ENCODE measurements at places on chromosomes 5 and 9.

GRCh38 chr5:178113141-178113787 is at the start of gene N4BP3:
Gene N4BP3 (plus strand): TSS chr5:178113532. CDS start chr5:178119584, 6,052 bp downstream.
- peak; percentile 86 for DNase-seq

GRCh38 chr5:31036411-31036810 is 157.1 kb upstream of the CDH6 start:
- DNase-seq, result no peak

DNA sequence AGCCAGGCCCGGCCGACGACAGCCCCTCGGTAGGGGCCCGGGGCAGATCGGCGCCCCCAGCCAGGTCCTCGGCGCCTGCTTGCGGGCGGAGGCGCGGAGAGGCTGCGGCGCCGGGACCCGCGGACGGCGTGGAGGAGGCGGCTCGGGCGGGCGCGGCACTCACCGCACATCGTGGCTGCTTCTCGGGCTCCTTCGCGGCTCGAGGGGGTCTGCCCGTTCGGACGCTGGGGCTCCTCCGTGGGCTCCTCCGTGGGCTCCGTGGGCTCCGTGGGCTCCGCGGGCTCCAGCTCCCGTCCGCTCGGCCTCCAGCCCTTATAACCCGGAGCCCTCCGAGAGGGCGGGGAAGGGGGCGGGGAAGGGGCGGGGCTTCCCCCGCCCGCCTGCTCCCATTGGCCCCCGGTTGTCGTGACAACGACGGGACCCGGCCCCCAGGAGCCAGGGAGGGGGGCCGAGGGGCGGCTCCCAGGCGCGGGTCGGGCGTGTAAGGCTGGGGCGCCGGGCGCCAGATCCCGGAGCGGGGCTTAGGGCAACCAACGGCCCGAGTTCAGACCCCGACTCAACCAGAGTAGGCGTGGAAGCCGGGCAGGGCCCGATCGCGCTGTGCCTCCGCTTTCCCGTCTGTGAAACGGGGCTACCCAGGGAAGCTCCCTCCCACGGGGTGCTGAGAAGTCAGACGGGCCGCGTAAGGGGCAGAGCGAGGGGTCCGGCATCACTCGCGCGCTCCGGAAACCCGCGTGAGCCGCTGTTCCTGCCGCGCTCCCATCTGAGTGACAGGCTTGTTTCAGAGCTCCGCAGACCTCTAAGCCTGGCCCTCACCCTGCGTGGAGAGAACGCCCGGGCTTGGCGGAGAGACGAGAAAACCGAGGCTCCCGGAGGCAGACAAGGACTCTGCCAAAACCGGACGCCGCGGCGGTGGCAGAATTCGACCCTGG is at the start of gene GFPT2:
Gene GFPT2, minus strand, starts transcription at position 289 of the 932 bp plus-strand sequence. Its CDS starts 119 bp downstream, at position 170.
- peak; percentile 63 for DNase-seq

GRCh38 chr5:129951039-129951438 is 46.8 kb downstream of the CHSY3 start:
- DNase-seq, result no peak

DNA sequence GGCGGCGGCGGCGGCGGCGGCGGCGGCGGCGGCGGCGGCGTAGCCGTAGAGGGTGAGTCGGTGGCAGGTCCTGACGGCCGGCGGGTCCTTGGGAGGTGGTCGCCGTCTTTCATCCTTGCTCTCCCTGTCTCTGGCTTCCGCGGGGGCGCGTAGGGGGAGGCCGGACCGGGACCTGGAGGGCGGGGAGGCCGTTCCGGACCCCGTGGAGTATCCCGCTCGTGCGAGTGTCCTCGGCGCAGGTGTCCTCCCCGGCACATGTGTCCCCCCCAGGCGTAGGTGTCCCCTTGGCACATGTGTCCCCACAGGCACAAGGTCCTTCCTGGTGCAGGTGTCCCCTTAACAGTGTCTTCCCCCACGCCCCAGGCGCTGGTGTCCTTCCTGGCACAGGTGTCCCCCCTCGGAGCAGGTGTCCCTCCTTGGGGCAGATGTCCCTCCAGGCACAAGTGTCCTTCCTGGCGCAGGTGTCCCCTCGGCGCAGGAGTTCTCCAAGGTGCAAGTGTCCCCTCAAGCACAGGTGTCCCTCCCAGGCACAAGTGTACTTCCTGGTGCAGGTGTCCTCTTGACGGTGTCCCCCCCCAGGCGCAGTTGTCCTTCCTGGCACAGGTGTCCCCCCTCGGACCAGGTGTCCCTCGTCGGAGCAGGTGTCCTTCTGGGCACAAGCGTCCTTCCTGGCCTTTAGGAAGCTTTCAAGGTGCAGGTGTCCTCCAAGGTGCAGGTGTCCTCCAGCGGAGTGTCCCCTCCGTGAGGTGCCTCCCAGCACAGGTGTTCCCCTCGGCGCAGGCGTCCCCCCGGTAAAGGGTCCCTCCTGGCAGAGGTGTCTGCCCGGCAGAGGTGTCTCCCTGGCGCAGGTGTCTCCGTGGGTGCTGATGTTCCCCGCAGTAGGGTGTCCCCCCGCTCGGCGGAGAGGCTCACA is 519 bp downstream of the EXOC3 start:
- DNase-seq, result no peak

- no peak for DNase-seq
Observed at GRCh38 chr5:137360607-137361006, 138.5 kb downstream of the SPOCK1 start.

DNA sequence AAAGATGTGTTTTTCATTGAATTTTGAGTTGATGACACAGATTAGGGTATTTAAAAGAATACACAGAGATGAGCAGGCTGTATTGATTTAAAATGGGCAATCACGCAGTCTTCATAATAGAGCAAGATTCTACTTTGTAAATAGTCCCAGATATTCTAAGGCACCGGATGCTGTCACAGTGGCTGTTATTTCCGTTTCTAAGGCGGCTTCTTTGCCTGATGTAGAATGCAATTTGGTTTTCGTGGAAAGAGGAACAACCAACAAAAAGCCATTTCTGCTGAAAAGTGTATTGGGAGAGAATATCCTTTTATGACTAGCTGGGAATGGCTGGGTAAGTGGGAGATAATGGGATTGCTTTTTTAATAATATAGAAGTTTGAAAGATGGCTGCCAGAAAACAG is 17.5 kb downstream of the PRKACG start:
- DNase-seq, result no peak

GRCh38 chr5:76791461-76791860 is 27.4 kb upstream of the F2RL1 start:
- DNase-seq, result no peak

DNA sequence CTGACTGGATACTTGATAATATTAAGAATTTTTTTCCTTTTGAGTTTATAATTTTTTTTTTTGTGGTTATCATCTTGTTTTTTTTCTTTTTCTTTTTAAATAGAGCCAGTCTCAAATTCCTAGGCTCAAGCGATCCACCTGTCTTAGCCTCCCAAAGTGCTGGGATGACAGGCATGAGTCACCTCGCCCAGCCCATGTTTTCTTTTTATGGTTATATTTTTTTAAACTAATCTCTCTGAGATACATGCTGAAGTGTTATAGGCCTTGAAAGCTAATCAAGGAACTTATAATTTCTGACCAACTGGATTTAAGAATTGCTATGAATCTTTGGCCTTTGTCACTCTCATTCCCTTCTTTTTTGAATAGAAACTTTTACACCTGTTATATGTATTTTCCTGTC is 6.8 kb upstream of the AMACR start:
- DNase-seq, result no peak

Measured in T-helper 2 cell treated with Interferon-gamma antibody and Interleukin-4, amounts not matched to agents 5 μg/mL and 100 μg/mL, for 36 hours (primary cell).